ENCODE measurements at places on chromosomes 5 and 9.

- DNase-seq = no peak
Measured at GRCh38 chr9:88184976-88185375, 46.7 kb upstream of the SPATA31C2 start.

- DNase-seq = no peak
Measured at GRCh38 chr9:4011054-4011453, 288.8 kb downstream of the GLIS3 start.

DNA sequence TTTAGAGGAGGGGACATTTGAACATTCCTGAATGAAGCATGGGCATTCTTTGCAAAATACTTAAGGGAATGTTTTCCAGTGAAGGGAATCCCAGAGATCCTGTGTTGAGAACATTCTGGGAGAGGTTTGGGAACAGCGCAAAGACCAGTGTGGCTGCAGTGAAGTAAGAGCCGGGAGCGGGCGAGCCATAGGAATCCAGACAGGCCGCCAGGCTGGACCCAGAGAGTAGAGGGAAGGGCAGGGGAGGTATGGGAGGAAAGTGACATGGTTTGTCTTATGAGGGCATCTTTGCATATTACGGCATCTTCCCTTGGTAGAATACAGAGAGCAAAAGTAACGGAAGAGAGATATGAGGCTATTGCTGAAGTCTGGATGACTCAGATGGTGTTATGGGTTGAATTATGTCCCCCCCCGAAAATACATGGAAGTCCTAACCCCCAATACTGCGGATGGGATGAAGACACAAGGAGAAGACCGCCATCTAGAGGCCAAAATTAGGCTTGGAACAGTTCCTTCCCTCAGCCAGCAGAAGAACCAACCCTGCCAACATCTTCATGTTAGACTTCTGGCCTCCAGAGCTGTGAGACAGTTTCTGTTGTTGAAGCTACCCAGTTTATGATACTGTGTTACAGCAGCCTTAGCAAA lies 268.2 kb downstream of the MAST4 start:
- DNase-seq = no peak

GRCh38 chr9:8868632-8869031 lies 1069.1 kb upstream of the DMAC1 start:
- DNase-seq = no peak

DNA sequence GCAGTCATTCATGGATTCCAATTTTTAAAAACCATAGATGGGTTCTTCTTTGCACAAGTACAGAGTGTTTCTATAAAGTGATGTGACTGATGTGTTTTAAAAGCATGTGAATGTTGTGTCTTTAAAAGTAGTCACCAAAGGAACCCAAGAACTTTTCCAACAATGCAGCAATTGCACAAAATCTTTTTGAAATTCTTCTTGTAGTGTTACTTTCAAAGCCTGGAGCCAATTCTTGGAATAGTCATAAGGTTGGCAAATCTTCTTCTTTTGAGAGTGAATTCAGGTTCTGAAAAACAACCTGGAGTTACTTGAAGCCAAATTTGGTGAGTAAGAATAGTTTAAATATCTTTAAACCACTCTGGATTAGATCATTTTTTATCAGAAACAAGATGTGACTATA lies 10.5 kb downstream of the GRAMD2B start:
- no peak for DNase-seq

DNA sequence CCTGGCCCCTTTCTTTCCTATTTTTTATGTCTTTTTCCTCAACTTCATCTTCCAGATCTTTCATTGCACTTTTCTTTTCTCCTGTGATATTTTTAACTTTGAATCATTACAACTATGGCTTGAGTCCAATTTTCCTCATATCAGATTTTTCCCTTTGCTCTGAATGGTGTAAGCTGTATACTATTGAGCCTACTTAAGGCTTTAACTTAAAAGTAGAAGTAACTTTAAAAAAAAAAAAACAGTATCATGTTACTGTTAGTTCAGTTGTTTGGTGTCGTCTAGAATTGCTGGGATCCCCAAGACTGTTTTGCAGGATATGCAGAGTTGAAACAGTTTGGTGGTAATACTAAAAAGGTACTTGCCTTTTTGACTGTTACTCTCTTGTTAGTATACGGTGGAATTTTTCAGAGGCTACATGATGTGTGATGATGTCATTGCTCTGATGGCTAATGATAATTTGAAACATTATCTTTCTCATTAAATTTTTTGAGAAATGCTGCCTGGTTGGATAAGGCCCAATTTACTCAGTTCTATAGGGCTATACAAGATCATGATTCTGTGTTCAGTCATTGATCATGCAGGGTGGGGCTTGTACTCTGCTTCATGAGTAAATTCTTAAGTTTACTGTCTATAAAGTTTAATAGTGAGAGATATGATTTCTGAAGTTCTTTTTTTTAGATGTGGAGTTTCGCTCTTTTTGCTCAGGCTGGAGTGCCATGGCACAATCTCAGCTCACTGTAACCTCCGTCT lies 8.8 kb downstream of the NAA35 start:
- DNase-seq = no peak

GRCh38 chr5:71586052-71586940 lies 844 bp upstream of the MCCC2 start:
- DNase-seq = peak; percentile 85

GRCh38 chr5:179224741-179225140 lies 120.5 kb downstream of the ADAMTS2 start:
- DNase-seq = no peak

- no peak for DNase-seq
Measured at GRCh38 chr5:75654693-75655295, 43.5 kb downstream of the ANKDD1B start.

DNA sequence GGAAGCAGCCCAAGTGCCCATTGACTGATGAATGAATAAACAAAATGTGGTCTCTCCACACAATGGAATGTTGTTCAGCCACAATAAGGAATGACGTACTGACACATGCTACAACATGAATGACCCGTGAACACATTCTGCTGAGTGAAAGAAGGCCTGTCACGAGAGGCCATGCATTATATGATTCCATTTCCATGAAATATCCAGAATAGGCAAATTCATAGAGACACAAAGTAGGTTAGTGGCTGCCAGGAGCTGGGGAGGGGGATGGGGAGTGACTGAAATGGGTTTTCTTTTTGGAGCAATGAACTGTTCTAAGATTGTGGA lies 41.4 kb downstream of the BICD2 start:
- peak; percentile 94 for DNase-seq

DNA sequence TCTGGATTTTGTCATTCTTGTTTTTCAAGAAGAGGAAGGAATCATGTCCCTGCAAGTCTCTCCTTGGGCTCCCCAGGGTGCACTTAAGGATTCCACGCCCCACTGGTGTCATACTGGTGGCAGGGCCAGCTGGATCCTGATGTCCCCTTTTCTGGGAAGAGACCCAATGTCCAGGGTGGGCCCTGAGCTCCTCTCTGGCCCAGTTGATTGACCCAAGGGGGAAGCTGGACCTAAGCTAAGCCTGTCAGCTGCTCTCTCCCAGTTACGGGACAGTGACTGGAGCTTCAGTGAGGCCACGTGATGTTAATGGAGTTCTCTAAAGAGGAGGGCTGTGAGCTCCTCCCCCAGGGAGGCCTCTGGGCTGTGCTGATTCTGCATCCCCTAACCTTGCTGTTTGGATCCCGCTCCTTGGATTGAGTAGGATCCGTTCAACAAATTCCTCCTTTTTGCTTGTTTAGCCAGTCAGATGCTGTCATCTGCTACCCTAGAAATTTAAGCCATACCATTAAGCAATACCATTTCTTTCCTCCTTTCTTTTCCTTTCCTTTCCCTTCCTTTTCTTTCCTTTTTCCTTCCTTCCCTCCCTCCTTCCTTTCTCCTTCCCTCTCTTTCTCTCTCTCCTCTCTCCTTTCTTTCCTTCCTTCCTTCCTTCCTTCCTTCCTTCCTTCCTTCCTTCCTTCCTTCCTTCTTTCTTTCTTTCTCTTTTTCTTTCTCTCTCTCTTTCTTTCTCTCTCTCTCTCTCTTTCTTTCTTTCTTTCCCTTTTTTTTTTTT lies 17.2 kb downstream of the NKX2-5 start:
- DNase-seq = no peak

GRCh38 chr9:116550696-116551436 lies 136.2 kb upstream of the TRIM32 start:
- no peak for DNase-seq

DNA sequence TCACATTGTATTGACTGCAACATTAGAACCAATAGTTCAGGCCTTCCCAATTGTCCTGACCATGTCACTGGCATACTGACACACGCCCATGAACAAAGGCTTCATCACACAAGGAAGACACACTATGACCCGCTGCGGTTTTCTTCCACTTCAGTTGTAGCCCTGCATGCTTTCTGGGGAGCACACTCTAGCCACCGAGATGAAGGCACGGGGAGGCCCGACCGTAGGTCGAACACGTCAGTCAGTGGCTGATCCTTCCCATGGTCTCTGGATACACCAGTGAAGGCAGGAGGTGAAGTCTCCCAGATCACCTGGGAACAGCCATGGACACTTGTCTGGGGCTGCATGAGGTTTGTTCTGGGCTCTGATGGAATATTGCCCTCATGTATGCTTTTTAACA lies 224.7 kb downstream of the FSTL4 start:
- no peak for DNase-seq

DNA sequence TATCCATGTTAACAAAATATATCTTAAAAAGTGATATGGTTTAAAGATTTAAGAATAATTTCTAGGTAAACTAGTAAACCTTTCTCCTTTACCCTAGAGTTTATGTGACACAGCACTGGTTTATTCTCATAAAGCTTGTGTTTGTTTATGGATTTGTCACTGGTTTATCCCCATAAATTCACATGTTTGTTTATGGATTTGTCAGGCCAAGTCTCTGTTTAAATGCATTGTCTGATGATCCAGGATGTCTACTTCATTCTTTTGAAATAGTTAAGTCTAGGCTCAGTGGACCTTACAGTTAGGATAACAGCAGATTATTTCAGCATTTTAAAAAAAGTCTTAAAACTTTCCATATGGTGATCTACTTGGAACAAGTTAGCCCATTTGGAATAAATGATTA lies 334.0 kb downstream of the ARRDC3 start:
- DNase-seq = no peak

- no peak for DNase-seq
Measured at GRCh38 chr9:77010527-77010926, 8.9 kb upstream of the FOXB2 start.

DNA sequence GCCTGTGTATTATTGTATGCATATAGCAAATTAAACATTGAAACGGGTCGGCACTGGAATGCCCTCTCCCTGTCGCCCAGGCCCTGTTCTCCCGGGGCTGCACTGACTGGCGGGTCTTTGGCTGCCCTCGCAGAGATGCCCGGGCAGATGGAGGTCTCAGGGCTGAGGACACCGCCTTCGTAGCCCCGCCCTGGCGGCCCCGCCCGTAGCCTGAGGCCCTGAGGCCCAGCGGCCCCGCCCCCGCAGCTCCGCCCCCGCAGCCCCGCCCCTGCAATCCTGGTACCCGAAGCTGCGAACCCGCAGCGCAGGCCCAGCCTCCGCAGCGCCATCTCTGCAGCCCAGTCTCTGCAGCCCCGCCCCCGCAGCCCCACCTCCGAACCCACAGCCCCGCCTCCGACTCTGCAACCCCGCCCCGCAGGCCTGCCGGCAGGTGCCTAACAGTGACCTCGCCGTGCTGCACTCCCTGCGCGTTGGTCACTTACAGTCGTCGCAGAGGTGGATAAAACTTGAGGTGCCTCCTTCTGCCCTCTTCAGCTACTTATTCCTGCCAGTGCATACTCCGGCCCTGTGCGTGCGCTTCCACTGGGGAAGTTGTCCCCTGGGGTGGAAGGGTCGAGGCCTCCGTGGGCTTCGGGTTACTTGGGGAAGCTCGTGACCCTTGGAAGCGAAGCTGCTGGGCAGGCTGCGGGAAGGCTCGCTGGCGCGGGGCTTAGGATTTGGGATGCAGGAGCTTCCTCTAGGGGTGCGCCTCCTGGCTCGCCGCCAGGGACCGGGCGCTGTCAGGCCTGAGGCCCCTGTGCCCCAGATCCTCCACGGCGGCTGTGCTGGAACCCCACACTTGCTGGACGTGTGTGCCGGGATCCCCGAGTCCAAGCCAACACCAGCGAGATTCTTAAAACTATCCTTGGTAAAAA lies 72.3 kb downstream of the ICE1 start:
- DNase-seq = no peak

- DNase-seq = no peak
Measured at GRCh38 chr9:1236061-1236460, 185.9 kb downstream of the DMRT2 start.

- DNase-seq = no peak
Measured at GRCh38 chr9:107467416-107467815, 22.2 kb downstream of the KLF4 start.

- DNase-seq = no peak
Measured at GRCh38 chr5:66717455-66718373, 121.5 kb downstream of the MAST4 start.

DNA sequence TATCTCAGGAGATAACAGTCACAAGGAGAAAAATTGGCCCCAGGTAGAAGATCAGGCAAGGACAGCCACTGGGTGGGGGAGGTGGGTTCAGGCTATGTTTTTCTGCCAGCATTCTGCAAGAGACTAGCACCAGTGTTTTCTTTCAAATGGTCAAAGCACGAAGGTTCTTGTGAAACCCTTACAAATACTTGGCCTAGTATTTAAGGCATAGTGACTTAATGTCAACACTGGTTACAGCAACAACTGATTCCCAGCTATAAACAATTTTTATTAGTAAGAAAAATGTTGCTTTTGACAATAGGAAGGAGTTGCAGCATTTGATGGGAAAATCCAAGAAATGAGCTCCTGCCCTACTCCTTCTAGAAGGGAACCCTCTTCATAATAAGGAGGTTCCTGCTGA lies 349.6 kb downstream of the SLIT3 start:
- no peak for DNase-seq

DNA sequence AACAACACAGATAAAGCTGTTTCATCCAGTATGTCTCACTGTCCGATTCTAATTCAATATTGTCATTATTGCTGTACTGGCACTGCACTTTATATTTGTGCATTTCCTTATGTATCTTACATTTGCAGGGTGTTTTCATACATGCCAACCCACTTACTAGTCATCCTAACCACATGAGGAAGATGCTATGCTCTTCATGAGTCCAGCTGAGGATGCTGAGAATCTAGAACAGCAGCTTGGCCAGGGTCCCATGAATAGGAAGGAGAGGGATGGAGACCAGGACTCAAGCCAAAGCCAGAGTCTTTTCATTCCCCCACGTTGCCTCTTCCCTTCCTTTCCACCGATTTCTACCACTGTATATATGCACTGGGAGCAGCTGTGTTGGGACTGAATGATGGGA lies 292.8 kb upstream of the KLF4 start:
- DNase-seq = no peak

GRCh38 chr5:83653669-83654068 lies 67.0 kb downstream of the HAPLN1 start:
- DNase-seq = no peak

- no peak for DNase-seq
Measured at GRCh38 chr9:19145881-19146280, 18.6 kb upstream of the PLIN2 start.
